NCI-H345 (cell line): ENCODE measurements at places on chromosomes 6 and 20.

- no peak for DNase-seq
Measured at GRCh38 chr20:3814928-3815495, 5.3 kb upstream of the AP5S1 start.

DNA sequence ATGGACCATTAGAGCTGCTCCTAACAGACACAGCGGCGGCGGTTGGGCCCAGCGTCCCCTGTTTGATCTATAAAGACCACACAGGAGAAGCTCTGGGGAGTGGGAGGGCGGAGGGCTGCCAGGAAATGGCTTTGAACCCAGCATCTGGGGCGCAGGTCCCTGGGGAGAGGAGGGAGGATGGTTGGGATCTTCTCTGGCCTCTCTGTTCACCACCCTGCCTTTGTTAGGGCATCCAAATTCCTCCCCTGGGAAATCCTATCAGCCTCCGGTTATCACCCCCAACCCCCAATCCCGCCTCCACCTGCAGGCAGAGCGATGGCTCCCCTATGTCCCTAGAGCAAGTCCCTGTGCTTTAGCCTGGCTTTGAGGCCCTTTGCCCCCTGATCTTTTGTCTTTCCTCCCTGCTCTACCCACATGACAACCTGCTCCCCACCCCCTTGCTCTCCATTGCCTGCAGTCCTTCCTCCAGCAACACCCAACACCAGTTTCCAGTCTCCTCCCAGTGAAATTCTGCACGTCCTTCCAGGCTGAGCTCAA is 7.1 kb downstream of the XKR7 start:
- no peak for DNase-seq

DNA sequence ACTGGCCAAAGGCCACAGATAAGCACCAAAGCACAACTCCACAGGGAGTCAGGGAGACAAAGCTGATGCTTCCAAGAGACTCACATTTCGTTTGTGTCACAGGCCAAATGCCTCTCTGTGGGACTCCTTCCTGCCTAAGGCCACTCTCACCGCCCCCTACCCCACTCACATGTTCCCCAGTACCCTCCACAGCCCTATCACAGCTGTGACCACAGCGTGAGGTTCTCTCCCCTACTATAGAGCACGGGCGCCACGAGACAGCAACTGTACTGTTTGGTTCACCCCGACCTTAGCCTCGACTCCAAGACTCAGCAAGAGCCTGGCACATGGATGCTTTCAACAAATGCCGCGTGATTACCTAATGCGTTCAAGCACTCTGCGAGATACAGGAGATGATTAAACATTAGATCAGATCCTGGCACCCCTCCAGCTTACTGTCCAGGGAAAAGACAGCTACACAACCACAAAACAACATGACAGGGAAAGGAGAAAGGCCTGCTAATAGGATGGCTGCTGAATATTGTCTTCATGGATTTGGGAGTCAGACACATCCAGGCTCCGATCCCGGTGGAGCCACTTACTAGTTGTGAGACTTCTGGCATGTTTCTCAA is 105.5 kb downstream of the AGPAT4 start:
- DNase-seq: peak; percentile 93

DNA sequence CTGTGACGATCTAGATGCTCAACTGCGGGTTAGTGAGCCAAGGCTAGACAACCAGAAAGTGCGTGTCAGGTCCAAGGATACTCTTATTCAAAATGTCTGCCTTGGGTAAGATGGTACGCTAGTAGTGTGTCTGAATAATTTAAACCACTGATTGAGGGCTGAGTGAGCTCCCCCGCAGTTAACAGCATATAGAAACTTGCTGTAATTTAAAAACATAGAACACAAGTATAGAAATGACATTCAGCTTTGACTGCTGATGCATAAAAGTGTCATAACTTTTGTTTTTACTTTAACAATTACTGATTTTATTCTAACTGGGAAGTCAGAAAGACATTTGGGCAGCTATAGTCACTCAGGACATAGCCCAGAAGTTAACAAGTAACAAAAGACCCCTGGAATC is 45.6 kb upstream of the SLC22A1 start:
- no peak for DNase-seq

- DNase-seq: no peak
Measured at GRCh38 chr6:114155763-114156162, 184.8 kb upstream of the HDAC2 start.

GRCh38 chr20:61734733-61735502 is 330.8 kb downstream of the TAF4 start:
- DNase-seq: no peak

DNA sequence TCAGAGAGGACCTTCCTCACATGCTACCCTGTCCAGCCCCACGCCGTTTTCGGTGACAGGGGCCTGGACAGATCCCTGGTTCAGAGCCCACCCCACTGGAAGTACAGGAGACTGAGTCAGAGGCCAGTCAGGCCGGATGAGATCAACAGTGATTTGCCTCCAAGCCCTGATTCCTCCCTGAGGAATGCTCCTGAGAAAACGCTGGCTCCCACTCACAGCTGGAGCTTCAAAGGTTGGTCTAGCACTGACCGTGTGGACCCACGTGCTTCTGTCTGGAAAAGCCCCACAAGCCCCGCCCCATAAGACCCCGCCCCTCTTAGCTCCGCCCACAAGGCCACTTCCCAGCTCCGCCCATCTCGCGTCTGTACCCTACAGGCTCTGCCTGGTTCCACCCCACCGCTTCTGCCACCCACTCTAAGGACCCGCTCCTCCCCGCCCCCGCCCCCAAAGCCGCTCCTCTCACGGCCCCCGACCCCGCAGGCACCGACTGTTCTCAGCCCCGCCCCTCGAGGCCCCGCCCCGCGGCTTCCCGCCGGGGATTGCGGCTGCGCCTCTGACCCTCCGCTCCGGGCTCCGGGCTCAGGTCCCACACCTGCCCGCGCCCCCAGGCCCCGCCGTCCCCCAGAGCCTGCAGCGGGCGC is 64.9 kb upstream of the BHLHE23 start:
- DNase-seq: peak; percentile 25

DNA sequence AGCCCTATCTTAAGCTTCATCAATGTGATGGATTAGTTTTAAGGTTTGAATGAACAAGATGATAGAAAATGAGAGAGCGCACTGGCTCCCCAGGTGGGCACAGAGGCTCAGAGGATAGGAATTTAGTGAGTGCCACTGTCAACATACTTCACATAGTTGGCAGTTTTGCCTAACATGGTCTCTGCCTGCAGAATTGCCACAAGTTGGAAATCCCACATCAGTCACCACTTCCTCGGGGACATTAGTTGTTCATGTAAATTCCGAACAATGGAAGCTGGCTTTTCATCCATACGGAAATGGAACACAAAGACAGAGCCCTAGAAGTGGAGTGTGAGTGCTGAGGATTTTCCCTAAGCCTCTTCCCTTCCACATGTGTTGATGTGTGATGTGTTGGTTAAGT is 123.9 kb upstream of the PHACTR1 start:
- DNase-seq: no peak

GRCh38 chr6:64729522-64729921 is 977.5 kb downstream of the EYS start:
- DNase-seq: no peak

DNA sequence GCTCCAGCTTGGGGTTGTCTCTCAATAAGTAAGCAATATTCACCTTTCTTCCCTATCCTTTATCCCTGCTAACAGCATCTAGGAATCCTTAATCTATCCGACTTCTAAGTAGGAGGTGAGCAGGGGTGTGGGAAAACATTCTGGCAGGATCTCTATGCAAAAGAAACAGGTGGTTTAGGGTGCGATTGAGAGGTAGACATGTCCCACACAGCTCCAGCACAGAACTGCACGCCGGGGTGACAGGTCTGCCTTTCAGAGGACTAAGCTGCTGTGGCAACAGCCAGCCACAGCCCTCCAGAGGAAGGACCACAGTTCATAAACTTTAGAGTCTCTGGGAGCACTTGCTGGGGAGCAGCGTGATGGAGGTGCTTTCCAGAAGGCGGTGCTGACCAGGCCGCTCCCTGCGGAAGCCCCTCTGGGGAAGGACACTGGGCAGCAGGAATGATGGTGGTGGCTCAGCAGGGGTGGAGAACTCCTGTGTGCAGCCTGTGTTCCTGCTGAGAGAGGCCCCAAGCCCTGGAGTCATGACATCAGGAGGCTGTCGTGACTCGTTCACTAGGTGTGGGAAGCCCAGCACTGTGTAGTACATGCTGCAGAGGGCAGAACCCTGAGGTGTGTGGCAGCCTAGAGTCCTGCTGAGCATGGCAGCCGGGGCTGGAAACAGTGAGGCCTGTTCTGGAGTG is 509.6 kb downstream of the PRKN start:
- no peak for DNase-seq

DNA sequence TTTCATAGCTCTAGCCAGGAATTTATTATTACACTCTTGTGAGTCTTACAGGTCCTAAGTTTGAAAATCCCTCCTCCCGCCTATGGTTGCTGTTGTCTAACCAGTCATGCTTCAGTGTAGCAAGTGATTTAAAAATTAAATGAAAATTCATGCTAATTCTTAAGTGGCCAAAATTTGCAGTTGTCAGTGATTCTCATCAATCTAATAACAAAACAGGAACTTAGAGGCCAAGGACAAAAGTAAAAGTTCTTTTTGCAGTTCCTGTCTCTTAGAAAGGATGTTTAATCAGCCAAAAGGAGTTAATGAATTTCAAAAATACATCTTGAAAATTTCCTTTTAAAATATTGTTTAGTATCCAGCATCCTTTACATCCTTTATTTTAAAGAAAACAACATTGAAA is 36.3 kb downstream of the VTA1 start:
- no peak for DNase-seq

GRCh38 chr6:73566954-73567591 is 46.2 kb upstream of the EEF1A1 start:
- DNase-seq: no peak
